ENCODE measurements at places on chromosomes 4 and X.

- DNase-seq = no peak
Measured at GRCh38 chr4:187474238-187474637, 521.3 kb upstream of the ZFP42 start.

GRCh38 chr4:27016551-27016950, 155.9 kb downstream of the STIM2 start:
- peak; percentile 72 for DNase-seq

- no peak for DNase-seq
Measured at GRCh38 chrX:120137439-120137838, 21.0 kb upstream of the RHOXF2 start.

- DNase-seq = peak; percentile 69
Measured at GRCh38 chr4:57291911-57292310, 181.7 kb upstream of the IGFBP7 start.

DNA sequence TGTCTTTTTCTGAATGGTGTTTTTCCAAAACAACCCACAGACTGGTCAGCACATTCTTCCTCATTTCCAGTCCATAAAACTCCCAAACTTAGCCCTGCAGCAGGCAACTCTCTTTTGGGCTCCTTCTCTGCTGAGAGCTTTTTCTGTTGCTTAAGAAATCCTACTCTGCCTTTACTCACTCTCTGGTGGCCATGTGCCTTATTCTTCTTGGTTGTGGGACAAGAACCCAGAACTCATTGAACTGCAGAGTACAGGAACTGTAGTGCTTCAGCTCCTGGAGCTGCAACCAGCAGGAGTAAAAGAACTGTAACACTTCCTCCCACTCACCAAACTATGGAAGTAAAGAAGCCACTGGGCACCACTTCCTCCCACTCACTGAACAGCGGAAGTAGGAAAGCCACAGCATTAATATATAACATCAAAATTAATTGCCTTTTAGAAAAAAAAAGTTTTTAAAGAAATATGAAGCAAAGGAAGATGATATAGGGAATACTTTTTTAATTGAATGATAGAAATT, 864.1 kb upstream of the PCDH10 start:
- DNase-seq = no peak

DNA sequence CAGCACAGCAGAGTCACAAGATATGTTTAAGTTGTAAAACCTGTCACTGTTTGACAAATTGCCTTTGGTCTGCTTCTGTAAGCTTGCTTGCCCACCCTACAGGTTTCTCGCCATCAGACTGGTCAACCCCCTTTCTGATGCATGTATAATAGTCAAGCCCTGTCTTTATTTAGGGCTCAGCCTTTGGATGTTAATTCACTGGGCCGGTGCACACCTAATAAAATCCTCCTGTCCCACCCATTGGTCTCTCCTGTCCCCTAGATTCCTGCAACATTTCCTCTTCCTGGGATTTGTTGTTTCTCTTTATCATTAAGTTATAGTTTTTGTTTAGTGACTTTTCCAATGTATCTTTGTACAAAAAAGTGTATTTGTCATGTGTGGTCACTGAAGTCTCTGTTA, 38.2 kb downstream of the GLUD2 start:
- no peak for DNase-seq

- DNase-seq = peak; percentile 37
Measured at GRCh38 chrX:149453030-149453429, 52.1 kb downstream of the IDS start.

Data from astrocyte (in vitro differentiated cells and primary cell).